ENCODE measurements at places on chromosomes 4 and X.

- no peak for DNase-seq
Measured at GRCh38 chr4:60128888-60129287, 1071.2 kb upstream of the ADGRL3 start.

DNA sequence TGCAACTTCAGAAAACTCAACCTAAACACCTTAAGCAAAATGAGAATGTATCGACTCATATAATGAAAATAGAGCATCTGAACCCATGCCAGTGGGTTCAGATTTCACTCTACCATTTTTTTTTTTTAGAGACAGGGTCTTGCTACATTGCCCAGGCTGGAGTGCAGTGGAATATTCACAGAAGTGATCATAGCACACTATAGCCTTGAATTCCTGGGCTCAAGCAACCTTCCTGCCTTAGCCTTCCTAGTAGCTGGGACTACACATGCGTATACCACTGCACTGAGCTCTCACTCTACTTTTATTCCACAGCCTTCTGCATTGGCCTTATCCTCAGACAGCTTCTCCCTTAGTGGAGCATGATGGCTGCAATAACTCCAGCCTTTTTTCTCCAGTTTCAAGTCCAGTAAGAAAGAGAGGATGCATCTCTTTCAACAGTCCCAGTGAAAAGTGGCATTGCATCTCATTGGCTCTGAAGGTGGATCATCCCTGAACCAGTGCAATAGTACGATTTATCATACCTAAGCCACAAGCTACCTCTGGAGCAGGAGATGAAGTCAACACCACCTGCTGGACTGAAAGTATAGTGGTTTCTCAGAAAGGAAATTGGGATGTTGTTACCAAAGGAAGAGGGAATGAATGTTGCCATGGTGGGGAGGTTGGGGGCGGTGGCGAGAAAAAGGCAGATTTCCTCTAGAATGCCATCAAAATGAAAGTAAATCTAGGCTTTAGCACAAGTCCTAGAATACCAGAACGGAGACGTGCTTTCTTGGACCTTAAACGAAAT, 2.0 kb upstream of the SOD3 start:
- no peak for DNase-seq

- no peak for DNase-seq
Measured at GRCh38 chr4:165449333-165449732, 70.5 kb downstream of the CPE start.

DNA sequence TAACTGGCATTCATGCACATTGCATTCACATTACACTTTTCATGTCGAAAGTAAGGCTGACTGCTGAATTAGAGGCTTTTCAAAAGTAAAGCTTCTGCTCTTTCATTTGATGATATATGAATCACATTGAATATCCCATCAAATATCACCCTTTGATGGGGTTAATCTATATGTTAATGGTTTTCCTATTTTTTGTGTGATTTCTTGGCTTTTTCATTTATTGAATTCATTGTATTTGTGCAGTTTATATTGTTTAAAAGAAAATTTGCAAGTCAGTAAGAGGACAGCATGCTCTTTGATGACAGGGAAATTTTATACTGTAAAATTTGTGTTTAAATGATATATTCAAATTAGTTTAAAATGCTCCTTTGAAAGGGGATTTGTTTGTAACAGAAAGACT, 344.1 kb downstream of the PCDH10 start:
- no peak for DNase-seq

- DNase-seq, result no peak
Measured at GRCh38 chrX:152861116-152861515, 30.3 kb downstream of the NSDHL start.

- DNase-seq, result no peak
Measured at GRCh38 chrX:2452317-2452784, 48.4 kb downstream of the DHRSX start.

- DNase-seq, result no peak
Measured at GRCh38 chrX:140709421-140709846, at the start of gene LINC00632. Gene LINC00632, plus strand, starts transcription at chrX:140709759.

GRCh38 chr4:128177498-128177897, 110.1 kb downstream of the PGRMC2 start:
- DNase-seq, result no peak
